ENCODE measurements at places on chromosomes 5 and 9.

DNA sequence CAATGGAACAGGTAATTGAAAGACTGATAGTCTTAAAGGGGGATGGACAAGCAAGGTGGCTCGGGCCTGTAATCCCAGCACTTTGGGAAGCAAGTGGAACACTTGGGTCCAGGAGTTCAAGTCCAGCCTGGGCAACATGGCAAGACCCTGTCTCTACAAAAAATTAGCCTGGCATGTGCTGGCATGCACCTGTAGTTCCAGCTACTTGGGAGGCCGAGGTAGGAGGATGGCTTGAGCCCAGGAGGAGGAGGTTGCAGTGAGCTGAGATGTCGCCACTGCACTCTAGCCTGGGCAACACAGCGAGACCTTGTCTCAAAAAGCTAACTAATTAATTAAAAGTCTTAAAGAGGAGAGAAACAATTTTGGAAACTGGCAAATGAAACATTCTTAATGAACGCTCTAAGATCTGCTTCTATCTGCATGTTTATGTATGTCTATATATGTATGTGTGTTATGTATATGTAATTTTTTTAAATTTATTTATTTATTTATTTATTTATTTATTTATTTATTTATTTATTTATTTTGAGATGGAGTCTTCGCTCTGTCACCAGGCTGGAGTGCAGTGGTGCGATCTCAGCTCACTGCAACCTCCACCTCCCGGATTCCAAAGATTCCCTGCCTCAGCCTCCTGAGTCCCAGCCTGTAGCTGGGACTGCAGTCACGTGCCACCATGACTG, 80.6 kb downstream of the SFXN1 start:
- no peak for DNase-seq

- DNase-seq: no peak
Measured at GRCh38 chr5:19928562-19929421, 59.2 kb downstream of the CDH18 start.

DNA sequence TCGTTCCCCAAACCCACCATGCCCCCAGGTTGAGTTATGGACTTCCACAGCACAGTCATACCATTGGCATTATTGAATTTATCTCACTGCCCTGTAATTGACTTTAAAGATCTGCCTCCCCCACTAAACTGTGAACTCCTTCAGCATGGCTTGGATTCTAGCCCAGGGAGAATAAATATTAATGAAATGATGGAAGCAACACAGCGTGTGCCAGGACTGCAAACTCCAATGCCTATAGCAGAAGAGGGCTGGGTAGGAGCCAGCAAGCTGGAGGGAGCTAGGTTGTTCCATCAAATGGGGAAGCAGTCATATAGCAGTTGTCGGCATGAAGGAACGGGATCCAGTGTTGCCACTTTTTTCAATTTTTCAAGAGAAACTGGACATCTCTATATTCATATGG, 69.0 kb upstream of the MSX2 start:
- no peak for DNase-seq

DNA sequence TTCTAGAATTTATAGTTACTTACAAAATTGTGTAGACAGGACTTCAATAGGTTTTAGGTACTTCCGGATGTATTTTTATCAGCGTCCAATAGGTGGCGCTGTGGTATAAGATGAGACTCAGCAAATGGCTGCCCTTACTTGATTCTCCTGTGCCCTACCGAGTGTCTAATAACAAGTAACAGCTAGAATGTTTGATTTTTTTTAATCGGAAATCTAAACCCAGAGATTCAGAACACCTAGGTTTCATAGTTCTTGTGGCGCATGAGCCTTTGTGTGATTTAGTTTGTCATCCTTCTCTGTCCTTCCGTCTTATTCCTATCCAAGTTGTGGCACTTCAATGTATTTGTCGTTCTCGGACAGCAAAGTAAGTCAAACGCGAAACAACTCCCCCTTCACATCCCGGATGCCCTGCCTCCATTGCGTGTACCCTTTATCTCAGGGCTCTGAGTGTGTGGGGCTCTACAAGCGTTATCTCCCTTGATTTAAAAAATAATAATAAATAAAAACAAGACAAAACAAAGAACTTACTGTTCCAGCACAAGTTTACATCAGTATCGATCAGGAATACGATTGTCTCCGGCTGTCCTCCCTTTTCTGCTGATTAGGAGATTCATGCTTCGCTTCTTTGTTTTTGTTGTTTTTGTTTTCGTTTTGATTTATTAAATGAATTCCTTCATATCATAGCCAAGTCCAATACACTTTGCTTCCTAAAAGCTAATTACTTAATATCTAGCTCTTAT, 50.7 kb upstream of the SLC30A5 start:
- peak; percentile 87 for DNase-seq

GRCh38 chr5:38563624-38564023, 7.2 kb upstream of the LIFR start:
- DNase-seq: no peak
